ENCODE measurements at places on chromosomes 1 and 21. TPM values are rescaled to one million over a fixed set of nuclear protein-coding genes. Genes with fewer than 3 reads are reported as not detected.

GRCh38 chr1:21278860-21279845, 11.1 kb downstream of the ECE1 start:
- peak overlapping the region; percentile 5 for H3K4me3 ChIP-seq
- H3K4me1 ChIP-seq, result peaks cover 24% of the 10 kb centered on the region
- peak; percentile 73 for DNase-seq
- H3K27ac ChIP-seq, result peak overlapping the region; percentile 85
- no peaks in the 10 kb centered on the region for H3K36me3 ChIP-seq

The SIK1 gene
- total RNA-seq, result 29.9 TPM

GRCh38 chr1:207352554-207352953, 31.1 kb downstream of the CD55 start:
- H3K27ac ChIP-seq, result no peak overlapping the region
- H3K36me3 ChIP-seq, result peaks cover 1% of the 10 kb centered on the region
- H3K27me3 ChIP-seq, result no peaks in the 10 kb centered on the region
- DNase-seq, result no peak
- H3K4me3 ChIP-seq, result no peak overlapping the region
- H3K4me1 ChIP-seq, result peaks cover 3% of the 10 kb centered on the region

GRCh38 chr1:182185842-182186756, 124.6 kb upstream of the ZNF648 start:
- DNase-seq, result no peak
- H3K27ac ChIP-seq, result no peak overlapping the region
- H3K36me3 ChIP-seq, result no peaks in the 10 kb centered on the region
- no peaks in the 10 kb centered on the region for H3K4me1 ChIP-seq
- H3K4me3 ChIP-seq, result no peak overlapping the region
- no peaks in the 10 kb centered on the region for H3K27me3 ChIP-seq

The TMEM269 gene
- total RNA-seq, result 0.09 TPM

The C1orf87 gene
- total RNA-seq, result 10.4 TPM

- no peak for DNase-seq
- no peaks in the 10 kb centered on the region for H3K4me1 ChIP-seq
- no peak overlapping the region for H3K27ac ChIP-seq
- no peaks in the 10 kb centered on the region for H3K36me3 ChIP-seq
Observed at GRCh38 chr1:193437785-193438184, 251.4 kb upstream of the B3GALT2 start.

The CLCA4 gene
- 0.09 TPM for total RNA-seq

DNA sequence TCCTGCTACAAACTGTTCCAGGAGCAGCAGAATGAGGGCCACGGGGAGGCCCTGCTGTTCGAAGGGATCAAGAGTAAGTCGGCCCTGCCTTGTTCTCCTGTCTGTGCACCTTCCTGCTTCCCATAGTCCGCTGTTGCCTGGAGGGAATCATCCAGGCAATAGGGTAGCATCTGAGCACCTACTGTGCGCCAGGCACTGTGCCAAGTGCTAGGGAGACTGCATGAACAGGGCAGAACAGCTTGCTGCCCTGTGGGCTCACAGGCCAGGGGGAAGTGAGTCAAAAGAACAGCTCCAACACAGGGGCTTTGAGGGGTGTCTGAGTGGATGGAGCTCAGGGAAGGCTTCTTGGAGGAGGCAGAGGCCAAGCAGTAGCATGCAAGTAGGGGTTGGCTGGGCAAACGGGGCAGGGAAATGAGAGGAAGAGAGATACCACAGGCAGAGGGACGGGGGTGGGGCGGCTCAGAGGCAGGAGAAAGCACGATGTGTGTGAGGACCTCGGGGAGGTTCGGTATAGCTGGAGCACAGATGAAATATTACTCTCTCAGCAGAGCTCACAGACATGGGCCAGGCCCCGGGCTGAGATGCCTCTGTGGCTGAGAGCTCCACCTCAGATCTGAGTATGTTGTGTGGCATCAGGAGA, 15.5 kb upstream of the PADI6 start:
- no peak overlapping the region for H3K4me3 ChIP-seq
- no peaks in the 10 kb centered on the region for H3K36me3 ChIP-seq
- no peak overlapping the region for H3K27ac ChIP-seq
- no peaks in the 10 kb centered on the region for H3K4me1 ChIP-seq

The PLA2G2F gene
- total RNA-seq, result not detected

DNA sequence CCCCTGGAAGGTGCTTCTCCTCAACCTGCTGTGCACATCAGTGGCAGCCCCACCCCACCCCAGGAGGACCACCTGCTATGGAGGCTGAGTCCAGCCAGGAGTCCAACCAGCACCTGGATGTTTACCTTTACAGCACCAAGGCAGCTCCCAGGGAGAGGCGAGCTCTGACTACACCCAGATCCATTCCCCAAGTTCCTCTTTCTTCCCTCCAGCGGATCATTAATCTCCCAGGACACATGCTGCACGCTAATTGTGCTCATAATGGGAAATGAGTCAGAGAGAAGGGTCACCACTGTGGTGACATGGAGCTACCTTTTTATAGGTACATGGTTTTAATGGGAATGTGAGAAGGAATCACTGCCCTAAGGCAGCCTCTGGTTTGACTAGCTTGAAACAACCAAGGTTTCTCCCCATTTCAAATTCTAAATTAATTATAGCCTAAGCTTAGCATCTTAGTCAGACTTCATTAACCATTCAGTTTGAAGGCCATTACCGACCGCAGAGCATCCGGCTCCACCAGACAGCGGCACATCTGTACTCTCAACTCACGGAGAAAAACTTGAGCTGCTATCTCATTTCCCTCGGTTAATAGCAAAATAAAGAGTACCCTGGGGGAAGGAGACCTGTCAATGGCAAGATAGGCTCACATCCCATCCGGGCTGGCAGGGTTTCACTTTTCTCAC, 173.1 kb upstream of the GALNT2 start:
- no peak overlapping the region for H3K27ac ChIP-seq
- no peaks in the 10 kb centered on the region for H3K36me3 ChIP-seq
- H3K27me3 ChIP-seq, result no peaks in the 10 kb centered on the region
- no peak for DNase-seq

GRCh38 chr1:63322944-63323864, 837 bp downstream of the FOXD3 start:
- peaks cover under 1% of the 10 kb centered on the region for H3K27me3 ChIP-seq
- DNase-seq, result no peak
- H3K4me3 ChIP-seq, result no peak overlapping the region
- H3K27ac ChIP-seq, result no peak overlapping the region
- peaks cover 26% of the 10 kb centered on the region for H3K4me1 ChIP-seq

The NMNAT2 gene
- total RNA-seq, result 0.88 TPM

The GFI1 gene
- total RNA-seq, result 2.5 TPM

GRCh38 chr1:1778663-1779319, 521 bp upstream of the NADK start:
- H3K4me3 ChIP-seq, result peak overlapping the region; percentile 97
- H3K27me3 ChIP-seq, result no peaks in the 10 kb centered on the region
- H3K36me3 ChIP-seq, result no peaks in the 10 kb centered on the region
- H3K4me1 ChIP-seq, result peaks cover 15% of the 10 kb centered on the region

The TAS1R2 gene
- not detected for total RNA-seq

DNA sequence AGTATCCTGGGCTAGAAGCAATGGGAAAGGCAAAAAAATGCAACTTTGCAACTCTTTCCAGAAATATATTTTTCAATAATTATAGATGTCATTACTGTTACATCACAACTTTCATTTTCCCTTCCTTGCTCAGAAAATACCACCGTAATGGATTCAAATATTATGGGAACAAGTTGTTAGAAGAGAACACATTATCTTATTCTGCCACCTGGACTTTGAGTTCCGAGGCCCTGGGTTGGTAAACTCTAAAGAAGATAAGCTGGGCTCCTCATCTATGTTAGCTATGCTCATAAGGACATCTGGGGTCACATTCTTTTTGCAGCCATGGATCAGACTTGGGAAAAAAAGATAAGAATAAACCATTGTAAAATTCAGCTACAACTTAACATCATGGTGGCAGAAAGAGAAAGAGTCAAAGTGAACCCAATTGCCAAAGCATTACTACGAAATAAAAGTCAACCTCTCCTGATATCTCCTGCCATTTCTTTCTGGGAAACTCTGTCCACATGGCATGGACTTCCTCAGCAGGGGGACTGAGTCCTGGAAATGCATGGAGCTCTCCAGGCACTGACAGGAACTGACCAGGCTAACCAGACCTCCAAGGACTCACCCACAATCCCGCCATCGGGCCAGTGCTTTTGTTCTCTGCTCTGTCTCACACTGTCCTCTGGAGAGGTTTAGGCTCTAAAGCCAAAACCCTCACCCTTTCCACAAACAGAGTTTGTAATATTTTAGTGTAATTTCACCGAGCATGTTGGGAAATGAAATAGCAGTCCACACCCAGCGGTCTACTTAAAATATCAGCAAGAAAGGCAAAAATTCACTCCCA, 499.1 kb upstream of the RUNX1 start:
- no peak overlapping the region for H3K27ac ChIP-seq
- H3K27me3 ChIP-seq, result no peaks in the 10 kb centered on the region
- H3K36me3 ChIP-seq, result no peaks in the 10 kb centered on the region
- H3K4me1 ChIP-seq, result no peaks in the 10 kb centered on the region

DNA sequence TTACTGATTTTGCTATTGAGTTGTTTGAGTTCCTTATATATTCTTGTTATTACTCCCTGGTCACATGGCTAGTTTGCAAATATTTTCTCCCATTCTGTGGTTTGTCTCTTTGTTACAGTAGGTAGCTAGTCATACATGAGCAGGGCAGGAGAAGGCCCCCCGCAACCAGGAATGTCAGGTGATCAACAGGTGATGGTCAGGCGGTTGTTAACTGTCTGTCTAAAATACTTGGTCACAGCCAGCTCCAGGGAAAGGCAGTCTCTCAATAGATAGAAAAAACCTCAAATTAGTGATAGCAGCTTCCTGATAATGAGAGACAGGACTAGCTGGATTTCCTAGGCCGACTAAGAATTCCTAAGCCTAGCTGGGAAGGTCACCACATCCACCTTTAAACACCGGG, 217.9 kb downstream of the RHOU start:
- H3K27me3 ChIP-seq, result no peaks in the 10 kb centered on the region
- H3K27ac ChIP-seq, result no peak overlapping the region
- H3K4me1 ChIP-seq, result no peaks in the 10 kb centered on the region
- DNase-seq, result no peak
- H3K36me3 ChIP-seq, result no peaks in the 10 kb centered on the region

- no peak overlapping the region for H3K27ac ChIP-seq
- H3K36me3 ChIP-seq, result no peaks in the 10 kb centered on the region
- no peaks in the 10 kb centered on the region for H3K27me3 ChIP-seq
- no peak overlapping the region for H3K4me3 ChIP-seq
- no peaks in the 10 kb centered on the region for H3K4me1 ChIP-seq
Observed at GRCh38 chr1:25134801-25135461, 97.4 kb downstream of the SYF2 start.

DNA sequence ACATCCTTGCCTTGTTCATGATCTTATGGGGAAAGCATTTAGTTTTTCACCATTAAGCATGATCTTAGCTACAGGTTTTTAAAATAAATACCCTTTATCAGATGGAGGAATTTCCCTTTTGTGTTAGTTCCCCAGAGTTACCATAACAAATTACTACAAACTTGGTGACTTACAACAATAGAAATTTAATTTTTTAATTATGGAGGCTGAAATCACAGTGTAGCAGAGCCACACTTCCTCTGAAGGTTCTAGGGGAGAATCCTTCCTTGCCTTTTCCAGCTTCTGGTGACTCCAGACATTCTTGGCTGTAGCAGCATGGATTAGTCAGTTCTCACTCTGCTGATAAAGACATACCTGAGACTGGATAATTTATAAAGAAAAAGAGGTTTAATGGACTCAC, 18.5 kb downstream of the MIGA1 start:
- H3K27ac ChIP-seq, result no peak overlapping the region
- H3K27me3 ChIP-seq, result no peaks in the 10 kb centered on the region
- no peaks in the 10 kb centered on the region for H3K4me1 ChIP-seq
- no peak overlapping the region for H3K4me3 ChIP-seq

DNA sequence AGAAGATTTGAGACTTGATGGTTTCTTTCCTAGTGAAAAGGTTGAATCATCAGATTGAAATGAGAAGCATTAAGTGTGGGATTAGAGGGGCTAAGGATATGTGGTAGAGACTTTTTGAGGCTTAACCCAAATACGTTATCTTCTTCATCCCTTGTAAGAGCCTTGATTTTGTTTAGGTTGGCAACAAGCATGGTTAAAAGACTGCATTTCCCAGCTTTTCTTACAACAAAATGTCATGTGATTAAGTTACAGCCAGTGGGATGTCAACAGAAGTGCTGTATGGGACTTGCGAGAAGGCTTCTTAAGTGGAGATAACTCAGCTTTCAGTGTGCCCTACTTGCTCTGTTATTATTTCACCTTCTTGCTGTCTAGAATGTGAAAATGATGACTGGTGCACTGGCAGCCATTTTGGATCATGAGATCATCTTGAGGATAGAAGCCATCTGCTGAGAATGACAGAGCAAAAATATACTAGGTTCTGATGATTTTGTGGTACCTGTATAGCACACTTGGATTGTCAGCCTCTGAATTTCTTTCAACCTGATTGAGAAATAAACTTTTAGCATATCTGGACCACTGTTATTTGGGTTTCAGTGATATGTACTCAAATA, 41.3 kb upstream of the GNG12 start:
- H3K27ac ChIP-seq, result no peak overlapping the region
- H3K4me3 ChIP-seq, result no peak overlapping the region
- no peaks in the 10 kb centered on the region for H3K4me1 ChIP-seq
- no peaks in the 10 kb centered on the region for H3K27me3 ChIP-seq
- no peak for DNase-seq

- DNase-seq, result no peak
- no peaks in the 10 kb centered on the region for H3K4me1 ChIP-seq
- no peaks in the 10 kb centered on the region for H3K27me3 ChIP-seq
- no peaks in the 10 kb centered on the region for H3K36me3 ChIP-seq
Observed at GRCh38 chr1:206678490-206678889, 6.2 kb upstream of the MAPKAPK2 start.

DNA sequence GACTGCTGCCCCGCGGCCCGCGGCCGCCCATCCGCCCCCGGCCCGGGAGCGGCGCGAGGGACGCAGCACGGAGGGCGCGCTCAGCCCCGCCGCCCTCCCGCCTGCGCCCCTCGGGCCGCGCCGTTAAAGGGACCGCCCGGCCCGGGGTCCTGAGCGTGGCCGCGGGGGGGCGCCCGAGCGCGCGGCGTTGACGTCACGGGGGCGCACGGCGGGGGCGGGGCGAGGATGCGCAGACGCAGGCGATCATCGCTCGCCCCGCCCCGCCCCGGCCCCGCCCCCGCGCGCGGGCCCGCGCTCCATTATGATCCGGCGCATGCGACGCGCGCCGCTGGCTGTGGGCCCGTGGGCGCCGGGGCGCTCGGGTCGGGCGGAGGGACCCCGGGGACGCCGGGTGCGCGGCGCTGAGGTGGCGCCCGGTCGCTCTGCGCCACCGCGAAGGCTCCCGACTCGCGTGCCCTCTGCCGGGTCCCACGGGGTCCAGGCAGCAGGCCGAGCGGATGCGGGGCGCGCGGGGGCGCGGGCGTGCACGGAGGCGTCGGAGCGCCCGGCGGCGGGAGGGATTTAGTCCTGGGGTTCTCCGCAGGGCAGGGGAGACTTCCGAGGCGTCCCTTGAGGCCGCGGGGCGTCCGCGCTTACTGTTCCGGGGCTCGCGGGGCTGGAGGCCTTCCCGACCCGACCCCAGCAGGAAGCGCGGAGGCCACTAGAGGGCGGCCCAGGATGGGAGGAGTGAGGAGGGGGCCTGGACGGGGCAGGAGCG, at the start of gene DVL1:
DVL1 (minus strand) TSS at position 163 of the 757 bp plus-strand sequence. CDS start 353 bp downstream, outside the sequence.
- DNase-seq, result peak; percentile 86
- H3K4me3 ChIP-seq, result peak within 1 kb of the TSS; percentile 78
- H3K27ac ChIP-seq, result peak within 1 kb of the TSS; percentile 86
- no peaks in the 10 kb centered on the region for H3K4me1 ChIP-seq

The WNT3A gene
- total RNA-seq, result 0.09 TPM

All from lung (tissue), 17 donors.